ENCODE measurements at places on chromosomes 11 and 22.

- no peak for DNase-seq
These were observed 125.1 kb upstream of the ZBED5 start for GRCh38 chr11:10982704-10983510.

- peak; percentile 94 for DNase-seq
These were observed 178.2 kb downstream of the LRRC4C start for GRCh38 chr11:41281131-41281742.

GRCh38 chr22:31173386-31174145 is 13.6 kb downstream of the RNF185 start:
- peak; percentile 85 for DNase-seq

DNA sequence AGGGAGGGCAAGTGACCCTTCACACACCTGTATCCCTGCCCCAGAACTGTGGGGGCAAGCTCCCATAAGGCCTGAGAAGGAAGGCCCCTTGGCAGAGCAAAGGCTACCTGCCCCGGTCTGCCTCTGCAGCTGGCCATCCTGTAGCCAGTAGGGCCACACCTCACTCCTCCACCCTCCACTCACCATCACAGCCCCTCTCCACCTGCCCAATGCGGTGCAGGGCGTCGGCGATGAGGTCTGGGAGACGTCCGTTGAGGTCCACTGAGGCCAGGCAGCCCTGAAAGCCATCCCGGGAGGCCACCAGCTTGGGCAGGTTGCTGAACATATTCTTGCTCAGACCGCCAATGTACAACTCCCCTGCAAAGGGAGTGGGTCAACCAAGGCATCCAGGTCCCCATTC is 57.5 kb downstream of the SLC22A12 start:
- no peak for DNase-seq

DNA sequence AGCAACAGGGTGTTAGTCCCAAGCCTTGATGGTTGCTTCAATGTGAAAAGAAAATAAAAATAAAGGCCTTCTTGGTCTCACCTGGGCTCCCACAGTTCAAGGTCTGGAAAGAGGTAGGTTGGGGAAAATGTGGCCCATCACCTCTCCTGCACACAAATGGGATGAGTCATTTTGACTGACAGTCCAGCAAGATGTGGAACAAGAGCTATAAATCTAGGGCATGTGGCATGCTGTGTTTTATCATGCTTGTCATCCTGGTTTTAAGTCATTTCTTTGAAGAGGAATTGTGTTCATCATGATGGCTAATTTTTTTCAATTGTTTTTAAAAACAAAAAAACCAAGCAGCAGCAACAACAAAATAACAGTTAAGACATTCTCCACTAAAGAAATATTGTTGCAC is 503.7 kb downstream of the NTM start:
- no peak for DNase-seq
